ENCODE measurements at places on chromosomes 2 and 18.

- peak; percentile 76 for DNase-seq
Measured at GRCh38 chr2:202278944-202279343, 13.4 kb downstream of the NOP58 start.

DNA sequence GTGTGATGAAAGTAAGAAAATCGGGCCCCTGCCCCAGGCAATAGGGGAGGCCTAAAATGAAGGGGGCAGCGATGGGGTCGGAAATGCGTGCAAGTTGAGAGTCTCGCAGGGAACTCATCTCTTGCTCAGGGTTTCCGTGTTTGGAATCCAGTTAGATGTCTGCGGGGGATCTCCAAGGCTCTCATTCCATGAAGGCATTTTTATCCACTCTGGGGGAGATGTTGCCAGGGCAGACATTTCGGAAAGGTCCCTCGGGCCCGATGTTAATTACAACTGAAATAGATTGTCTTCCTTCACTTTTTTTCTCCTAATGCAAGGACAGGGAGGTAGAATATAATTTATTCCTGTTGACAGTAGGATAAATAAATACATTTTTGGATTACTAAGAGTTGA is 12.8 kb upstream of the SKOR2 start:
- no peak for DNase-seq

DNA sequence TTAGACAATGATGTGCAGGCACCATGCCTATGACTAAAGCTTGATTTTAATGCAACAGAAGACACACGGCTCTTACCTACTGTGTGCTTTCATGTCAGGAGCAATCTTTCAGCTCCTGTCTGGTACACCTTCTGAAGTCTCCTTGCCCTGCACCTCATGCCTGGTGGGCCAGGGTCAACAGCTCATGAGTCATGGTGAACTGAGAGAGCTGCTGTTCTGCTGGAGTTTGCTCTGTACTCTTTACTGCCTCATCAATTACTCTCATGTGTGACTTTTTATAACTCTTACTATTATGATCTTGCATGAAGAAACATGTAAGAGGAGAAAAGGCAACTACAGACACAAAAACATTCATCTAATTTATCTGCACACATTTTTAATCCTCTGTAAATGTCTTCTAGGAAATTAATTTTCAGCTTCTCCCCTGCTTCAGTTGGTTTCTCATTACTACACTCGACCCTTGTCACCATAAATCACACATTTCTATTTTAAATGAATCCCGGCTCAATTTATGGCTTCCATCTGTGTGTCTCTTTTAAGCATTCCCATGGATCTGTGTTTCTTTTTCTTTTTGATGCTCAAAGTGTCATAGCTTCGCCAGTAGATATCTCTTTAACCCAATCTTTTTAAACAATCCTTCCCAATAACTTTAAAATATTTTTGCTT is 9.7 kb downstream of the SERPINB7 start:
- no peak for DNase-seq

GRCh38 chr2:166762746-166763145 is 125.5 kb upstream of the XIRP2 start:
- DNase-seq = no peak

DNA sequence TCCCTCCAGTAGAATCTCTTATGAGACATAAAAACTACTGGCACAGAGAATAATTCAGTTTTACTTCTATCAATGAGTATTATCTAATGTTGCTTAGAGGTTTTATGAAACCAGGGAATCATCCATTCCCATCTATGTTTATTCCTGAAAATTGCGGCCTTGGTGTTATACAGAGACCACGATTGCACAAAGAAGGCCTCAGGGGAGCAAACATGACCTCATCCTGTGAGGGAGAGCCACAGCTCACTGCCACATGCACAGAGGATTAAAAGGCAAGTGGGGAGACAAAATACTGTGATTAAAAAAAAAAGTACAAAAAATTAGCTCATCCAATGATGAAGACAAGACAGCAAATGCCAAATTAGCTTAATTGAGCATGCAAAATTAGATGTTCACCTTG is 111.8 kb upstream of the SLC35G4 start:
- no peak for DNase-seq

GRCh38 chr2:134594399-134594798 is 124.4 kb downstream of the TMEM163 start:
- DNase-seq = no peak

GRCh38 chr2:193377789-193378188 is 1183.1 kb upstream of the TMEFF2 start:
- no peak for DNase-seq

- no peak for DNase-seq
Measured at GRCh38 chr2:154489266-154489858, 209.1 kb upstream of the KCNJ3 start.

Measured in kidney capillary endothelial cell (primary cell).